ENCODE measurements at places on chromosomes 2 and 18. TPM values are rescaled to one million over a fixed set of nuclear protein-coding genes. Genes with fewer than 3 reads are reported as not detected.

GBX2 gene
- total RNA-seq, result not detected

PPM1G gene
- 77.2 TPM for total RNA-seq

PCARE gene
- total RNA-seq, result not detected

TLX2 gene
- not detected for total RNA-seq

GKN1 gene
- not detected for total RNA-seq

LRPPRC gene
- total RNA-seq, result 76.1 TPM

GPC1 gene
- 70.9 TPM for total RNA-seq

SERPINB4 gene
- total RNA-seq, result not detected

ALPG gene
- total RNA-seq, result not detected

ANKRD29 gene
- total RNA-seq, result 2.3 TPM

TEKT4 gene
- total RNA-seq, result not detected

CHRND gene
- total RNA-seq, result not detected

MEP1B gene
- not detected for total RNA-seq

AGFG1 gene
- 42.1 TPM for total RNA-seq

PSMA8 gene
- not detected for total RNA-seq

TACR1 gene
- 0.22 TPM for total RNA-seq

CD207 gene
- not detected for total RNA-seq

EVA1A gene
- 35.9 TPM for total RNA-seq

ACADL gene
- 0.11 TPM for total RNA-seq

ASB18 gene
- total RNA-seq, result not detected

MAPRE3 gene
- 6.6 TPM for total RNA-seq

CD28 gene
- total RNA-seq, result not detected

SF3B6 gene
- 147 TPM for total RNA-seq

TRIM54 gene
- 0.33 TPM for total RNA-seq

IFIH1 gene
- total RNA-seq, result 5.7 TPM

RUFY4 gene
- total RNA-seq, result not detected

C2orf80 gene
- total RNA-seq, result not detected

UPP2 gene
- total RNA-seq, result not detected

GPR45 gene
- total RNA-seq, result not detected

KCNJ3 gene
- 0.22 TPM for total RNA-seq

SPATA3 gene
- not detected for total RNA-seq

MERTK gene
- 0.37 TPM for total RNA-seq
